CD4-positive, alpha-beta T cell treated with Interleukin-17A for 1 hour (primary cell): ENCODE measurements at places on chromosomes 5 and 9.
A peak's percentile ranks its signal among the peaks of the same experiment; 100 is the strongest.

- no peak for DNase-seq
Observed at GRCh38 chr5:63247651-63248050, 669.0 kb downstream of the LRRC70 start.

DNA sequence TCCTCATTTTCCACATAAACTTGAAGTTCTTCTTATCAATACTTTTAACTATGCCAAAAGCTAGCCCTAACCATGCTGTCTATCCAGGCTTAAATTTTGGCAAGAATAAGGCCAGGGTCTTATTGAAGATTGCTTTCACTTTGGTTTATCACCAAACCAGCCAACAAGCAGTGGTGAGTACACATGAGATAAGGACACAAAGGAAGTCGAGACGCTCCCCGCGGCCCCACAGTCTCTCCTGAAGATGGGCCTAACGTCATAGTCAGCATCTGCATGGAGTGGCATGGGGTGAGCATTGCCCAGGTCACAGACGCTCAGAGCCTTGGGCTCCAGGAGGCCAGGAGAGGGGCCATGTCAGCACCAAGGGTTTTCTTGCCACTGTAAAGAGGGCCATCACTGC, 80.3 kb downstream of the ATPSCKMT start:
- no peak for DNase-seq

DNA sequence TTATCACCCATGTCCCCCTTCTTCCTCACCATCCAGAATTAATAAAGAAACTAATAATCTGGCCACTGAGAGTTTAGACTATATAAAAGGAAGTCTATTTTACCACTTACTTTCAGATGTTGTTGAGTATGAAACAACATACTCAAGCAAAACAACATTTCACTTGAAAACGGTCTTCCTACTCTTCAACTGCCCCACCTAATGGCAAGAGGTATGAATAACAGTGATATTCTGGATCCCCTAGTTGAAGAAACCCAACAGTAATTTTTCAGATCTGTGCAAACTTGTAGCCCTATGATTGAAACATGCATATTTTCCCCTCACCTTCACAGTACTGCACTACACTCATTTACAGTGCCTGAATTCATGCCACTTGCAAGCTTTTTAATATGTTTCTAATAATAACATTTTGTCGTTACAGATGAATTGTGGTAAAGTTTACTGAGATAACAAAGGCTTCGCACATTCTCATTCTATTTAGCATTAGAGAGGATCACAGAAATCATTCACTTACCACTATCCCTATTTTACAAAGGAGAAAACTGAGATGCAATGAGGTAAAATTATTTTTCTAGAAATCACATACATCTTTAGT, 267.9 kb upstream of the PDE4D start:
- DNase-seq = no peak

- DNase-seq = peak; percentile 59
Observed at GRCh38 chr5:163347671-163348070, 89.7 kb upstream of the CCNG1 start.

GRCh38 chr5:120055858-120056257, 408.2 kb upstream of the PRR16 start:
- no peak for DNase-seq

DNA sequence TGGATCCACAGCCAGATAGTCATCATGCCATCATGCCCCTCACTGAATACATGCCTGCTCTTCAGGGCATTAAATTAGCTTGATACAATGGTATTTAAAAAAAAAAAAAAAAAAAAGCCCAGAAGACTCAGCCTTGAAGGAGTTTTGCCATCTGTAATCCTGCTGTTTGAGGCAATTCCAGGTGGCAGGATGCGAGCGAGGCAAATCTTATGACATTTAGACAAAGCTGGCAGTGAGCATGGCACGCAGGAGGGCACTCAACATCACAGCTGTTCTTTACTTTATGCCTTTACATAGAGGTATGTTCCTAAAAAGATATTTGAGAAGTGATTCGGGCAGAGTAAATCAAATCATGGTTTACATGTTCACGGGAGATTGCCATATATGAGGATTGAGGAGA, 692.0 kb upstream of the DMAC1 start:
- no peak for DNase-seq

DNA sequence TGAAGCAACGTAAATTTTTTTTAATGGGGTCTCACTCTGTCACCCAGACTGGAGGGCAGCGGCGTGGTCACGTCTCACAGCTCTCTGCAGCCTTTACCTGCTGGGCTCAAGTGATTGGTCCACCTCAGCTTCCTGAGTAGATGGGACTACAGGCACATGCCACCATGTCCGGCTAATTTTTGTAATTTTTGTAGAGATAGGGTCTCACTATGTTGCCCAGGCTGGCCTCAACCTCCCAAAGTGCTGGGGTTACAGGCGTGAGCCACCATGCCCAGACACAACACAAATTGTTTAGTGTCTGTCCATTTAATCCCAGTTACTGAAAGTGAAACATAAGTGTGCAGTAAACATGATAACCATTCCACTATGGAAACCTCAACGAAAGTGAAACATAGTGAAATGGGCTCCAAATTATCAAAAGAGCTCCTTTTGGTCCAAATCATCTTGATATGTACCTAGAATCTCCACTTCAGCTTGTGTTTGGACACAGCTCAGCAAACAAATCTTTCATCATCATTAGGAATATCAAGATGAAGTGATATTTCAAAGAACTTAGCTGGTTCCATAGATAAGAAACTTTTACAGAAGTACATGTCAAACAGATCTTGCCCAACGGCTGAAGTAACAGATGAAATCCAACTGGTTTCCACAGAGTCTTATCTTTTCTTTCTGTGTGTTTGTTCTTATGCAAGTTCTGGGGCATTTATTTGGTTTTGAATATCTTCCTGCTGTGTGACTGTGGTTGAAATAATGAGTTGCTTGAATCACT, 41.2 kb upstream of the PLPP1 start:
- no peak for DNase-seq
